Colonic mucosa (tissue), 4 donors: ENCODE measurements at places on chromosomes 5 and 9. TPM values are rescaled to one million over a fixed set of nuclear protein-coding genes. Genes with fewer than 3 reads are reported as not detected.

GRCh38 chr9:32384364-32385151, at the start of gene ACO1:
TSS of gene ACO1 (plus strand) at chr9:32384643. CDS start at chr9:32405507, 20,864 bp downstream.
- no peaks in the 10 kb centered on the region for H3K27me3 ChIP-seq
- peak; percentile 93 for DNase-seq
- H3K4me1 ChIP-seq = no peaks in the 10 kb centered on the region

The SLC6A19 gene
- 56.2 TPM for total RNA-seq

- no peaks in the 10 kb centered on the region for H3K4me1 ChIP-seq
- H3K36me3 ChIP-seq = no peaks in the 10 kb centered on the region
- H3K4me3 ChIP-seq = no peak overlapping the region
- no peak for DNase-seq
- H3K27me3 ChIP-seq = no peaks in the 10 kb centered on the region
- no peak overlapping the region for H3K27ac ChIP-seq
These were observed 14.7 kb upstream of the PWWP2A start for GRCh38 chr5:160133918-160134304.

GRCh38 chr5:111681414-111682120, 75.4 kb downstream of the NREP start:
- peaks cover 6% of the 10 kb centered on the region for H3K4me1 ChIP-seq
- no peaks in the 10 kb centered on the region for H3K27me3 ChIP-seq
- peak overlapping the region; percentile 28 for H3K27ac ChIP-seq
- H3K36me3 ChIP-seq = no peaks in the 10 kb centered on the region

The CDH12 gene
- total RNA-seq = not detected

The CFAP157 gene
- total RNA-seq = 0.12 TPM

DNA sequence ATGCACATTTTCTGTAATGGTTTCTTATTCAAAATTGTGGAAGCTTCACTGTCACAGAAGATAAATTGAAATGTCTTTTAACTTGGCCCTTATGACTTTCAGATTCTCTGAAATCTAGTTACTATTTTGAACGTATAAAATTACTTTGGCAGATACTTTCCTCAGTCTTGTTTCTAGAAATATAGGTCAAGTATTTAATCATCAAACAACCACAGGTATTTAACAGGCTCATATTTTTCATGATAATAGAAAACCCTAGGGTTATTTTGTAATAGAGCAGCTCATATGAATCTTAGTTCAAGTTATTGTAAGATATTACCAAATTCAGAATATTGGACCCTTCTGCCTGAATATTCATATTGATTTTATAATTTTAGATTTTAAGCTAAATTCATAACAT, 236.0 kb upstream of the CDH18 start:
- H3K27ac ChIP-seq = no peak overlapping the region
- H3K4me1 ChIP-seq = no peaks in the 10 kb centered on the region
- no peaks in the 10 kb centered on the region for H3K27me3 ChIP-seq
- no peaks in the 10 kb centered on the region for H3K36me3 ChIP-seq
- no peak overlapping the region for H3K4me3 ChIP-seq
